NCI-H446 treated with DMSO at 0.1 percent for 48 hours (cell line): ENCODE measurements at places on chromosomes 11 and 22.

DNA sequence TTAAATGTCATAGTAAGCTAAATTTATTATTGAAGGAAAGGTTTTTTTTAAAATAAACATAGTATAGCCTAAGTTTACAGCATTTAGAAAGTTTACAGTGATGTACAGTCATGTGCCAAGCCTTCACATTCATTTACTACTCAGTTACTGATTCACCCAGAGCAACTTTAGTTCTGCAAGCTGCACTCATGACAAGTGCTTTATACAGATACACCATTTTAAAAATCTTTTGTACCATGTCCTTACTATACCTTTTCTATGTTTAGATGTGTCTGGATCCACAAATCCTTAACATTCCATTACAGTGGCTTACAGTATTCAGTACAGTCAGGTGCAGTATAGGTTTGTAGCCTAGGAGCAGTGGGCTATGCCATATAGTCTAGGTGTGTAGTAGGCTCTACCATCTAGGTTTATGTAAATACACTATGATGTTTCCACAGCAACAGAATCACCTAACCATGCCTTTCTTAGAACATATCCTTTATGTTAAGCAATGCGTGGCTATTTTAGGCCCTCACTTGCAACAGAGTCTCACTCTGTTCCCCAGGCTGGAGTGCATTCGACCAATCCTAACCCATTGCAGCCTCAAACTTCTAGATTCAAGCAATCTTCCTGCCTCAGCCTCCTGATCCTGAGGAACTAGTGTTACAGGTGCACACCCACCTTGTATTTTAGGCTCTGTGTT is 79.5 kb upstream of the SLC25A18 start:
- no peak for DNase-seq

DNA sequence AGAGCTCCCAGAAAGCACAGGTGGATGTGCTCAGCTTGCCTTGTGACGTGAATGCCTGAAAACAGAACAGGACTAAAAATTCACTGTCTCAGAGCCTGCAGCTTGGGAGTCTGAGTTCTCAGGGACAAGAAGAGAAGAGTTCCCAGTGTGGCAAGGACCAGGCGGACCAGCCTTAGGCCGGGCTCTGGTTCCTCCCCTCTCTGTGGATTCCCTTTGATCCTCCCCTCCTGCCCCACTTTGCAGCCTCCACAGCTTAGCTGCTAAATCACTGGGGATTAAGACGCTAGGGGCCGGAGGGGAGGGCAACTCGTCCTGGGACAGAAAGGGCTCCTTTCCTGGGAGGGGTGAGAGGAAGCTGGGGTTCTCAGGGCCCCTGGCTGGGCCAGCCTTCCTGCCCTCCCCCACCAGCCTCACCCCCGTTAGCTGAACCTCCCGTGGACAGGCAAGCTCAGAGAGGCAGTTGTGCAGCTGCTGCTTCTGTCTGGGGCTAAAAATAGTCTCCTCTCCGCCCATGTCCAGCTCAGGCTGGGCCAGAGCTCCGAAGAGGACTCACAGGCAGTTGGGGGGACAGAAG is 29.9 kb upstream of the JAM3 start:
- no peak for DNase-seq

GRCh38 chr11:106961518-106961917 is 56.8 kb downstream of the GUCY1A2 start:
- no peak for DNase-seq

DNA sequence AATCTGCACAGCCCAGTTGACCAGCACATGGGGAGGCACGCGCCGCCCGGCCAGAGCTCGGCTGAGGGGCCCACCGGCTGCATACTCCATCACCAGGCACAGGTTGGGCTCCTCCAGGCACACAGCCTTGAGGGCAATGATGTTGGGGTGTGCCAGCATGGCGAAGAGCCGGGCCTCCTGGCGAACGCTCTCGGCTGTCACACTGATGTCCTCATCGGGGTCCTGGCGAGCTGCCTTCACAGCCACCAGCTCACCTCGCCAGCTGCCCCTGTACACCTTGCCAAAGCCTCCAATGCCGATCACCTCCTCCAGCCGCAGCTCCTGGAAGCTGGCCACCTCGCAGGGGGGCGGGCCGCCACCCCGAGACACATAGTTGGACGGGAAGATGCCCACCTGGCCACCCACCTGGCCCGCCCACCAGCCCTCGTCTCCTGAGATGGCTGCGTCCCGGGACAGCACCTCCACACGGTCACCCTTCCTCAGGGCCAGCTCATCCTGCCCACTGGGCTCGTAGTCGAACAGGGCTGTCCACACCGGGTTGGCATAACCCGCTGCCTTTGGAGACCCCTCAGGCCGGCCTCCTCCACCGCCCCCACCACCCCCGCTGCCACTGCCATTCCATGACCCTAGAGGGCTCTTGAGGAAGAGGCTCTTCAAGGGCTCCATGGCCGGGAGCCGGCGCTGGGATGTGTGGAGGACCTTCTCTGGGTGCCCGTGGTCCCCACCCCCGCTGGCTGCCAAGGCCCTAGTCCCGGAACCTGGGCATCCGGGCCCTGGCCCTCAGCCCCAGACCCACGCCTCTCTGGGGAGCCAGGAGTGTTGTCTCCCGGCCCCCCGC is 711 bp downstream of the MAP3K11 start:
- DNase-seq = no peak

GRCh38 chr11:107413352-107413751 is 44.3 kb downstream of the CWF19L2 start:
- no peak for DNase-seq

DNA sequence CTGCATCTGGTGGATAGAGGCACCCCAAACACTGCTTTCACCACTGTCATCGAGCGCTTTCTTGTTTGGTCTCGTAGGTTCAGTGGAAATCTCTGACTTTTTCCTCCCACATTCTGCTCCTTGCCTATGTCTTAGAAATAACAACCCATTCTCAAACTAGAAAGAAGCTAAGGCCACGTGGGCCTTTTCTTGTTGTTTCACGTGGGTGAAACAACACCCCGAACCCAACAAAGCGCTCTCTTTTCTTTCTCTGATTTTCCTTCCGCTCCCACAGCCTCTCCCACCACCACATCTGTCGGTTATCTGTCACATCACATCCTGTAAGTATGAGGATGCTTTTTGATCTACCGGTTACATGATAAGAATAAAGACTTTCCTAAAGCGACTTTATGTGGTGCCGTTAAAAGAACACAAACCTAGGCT is 77.1 kb downstream of the LINC01488 start:
- no peak for DNase-seq

DNA sequence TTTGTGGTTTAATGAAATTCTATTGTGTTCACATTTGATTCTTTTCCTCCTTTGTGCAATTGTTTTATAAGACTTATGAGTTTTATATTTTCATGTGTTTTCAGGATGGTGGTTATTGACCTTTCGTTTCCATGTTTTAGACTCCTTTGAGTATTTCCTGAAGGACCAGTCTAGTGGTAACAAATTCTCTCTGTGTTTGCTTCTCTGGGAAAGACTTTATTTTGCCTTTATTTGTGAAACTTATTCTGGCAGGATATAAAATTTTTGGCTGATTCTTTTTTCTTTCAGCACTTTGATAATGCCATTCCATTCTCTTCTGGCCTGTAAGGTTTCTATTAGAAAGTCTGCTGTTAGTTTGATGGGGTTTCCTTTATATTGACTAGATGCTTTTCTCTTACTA is 83.5 kb downstream of the ACER3 start:
- DNase-seq = no peak

DNA sequence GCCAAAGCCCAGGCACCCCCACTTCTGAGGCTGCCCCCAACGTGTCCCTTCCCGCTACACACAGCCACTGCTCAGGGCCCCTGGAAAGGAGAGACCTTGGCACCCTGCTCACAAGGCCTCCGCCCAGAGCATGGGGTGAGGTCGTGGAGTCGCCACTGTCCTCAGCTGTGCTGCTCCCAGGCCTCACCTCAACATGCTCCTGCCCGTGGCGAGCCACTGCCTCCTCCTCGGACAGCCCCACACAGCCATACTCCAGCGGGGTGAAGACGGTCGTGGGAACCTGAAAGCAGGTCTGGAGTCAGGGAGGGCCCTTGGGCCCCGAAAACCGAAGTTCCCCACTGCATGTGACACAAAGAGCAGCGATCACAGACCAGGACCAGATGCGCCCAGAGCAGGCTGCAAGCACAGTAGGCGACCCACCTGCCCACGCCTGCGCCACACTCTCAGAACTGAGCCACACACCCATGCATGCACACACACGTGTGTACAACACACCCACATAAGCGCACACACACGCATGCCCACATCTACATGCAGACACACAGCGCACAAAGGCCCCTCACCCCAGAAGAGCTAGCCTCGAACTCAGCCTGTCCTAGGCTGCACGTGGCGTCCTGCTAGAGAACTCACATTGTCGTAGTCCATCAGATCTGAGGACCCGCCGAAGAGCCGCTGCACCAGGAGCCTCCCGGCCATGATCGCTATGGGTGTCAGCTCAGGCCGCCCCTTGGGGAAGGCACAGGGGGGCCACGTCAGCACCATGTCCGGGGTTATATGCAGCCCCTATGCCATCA is 25.5 kb upstream of the GNB1L start:
- DNase-seq = no peak

- DNase-seq = no peak
Measured at GRCh38 chr11:71349627-71350026, 97.2 kb upstream of the SHANK2 start.
